ENCODE measurements at places on chromosomes 11 and 22.

GRCh38 chr11:133127741-133128140 lies 404.6 kb downstream of the OPCML start:
- no peak for DNase-seq

DNA sequence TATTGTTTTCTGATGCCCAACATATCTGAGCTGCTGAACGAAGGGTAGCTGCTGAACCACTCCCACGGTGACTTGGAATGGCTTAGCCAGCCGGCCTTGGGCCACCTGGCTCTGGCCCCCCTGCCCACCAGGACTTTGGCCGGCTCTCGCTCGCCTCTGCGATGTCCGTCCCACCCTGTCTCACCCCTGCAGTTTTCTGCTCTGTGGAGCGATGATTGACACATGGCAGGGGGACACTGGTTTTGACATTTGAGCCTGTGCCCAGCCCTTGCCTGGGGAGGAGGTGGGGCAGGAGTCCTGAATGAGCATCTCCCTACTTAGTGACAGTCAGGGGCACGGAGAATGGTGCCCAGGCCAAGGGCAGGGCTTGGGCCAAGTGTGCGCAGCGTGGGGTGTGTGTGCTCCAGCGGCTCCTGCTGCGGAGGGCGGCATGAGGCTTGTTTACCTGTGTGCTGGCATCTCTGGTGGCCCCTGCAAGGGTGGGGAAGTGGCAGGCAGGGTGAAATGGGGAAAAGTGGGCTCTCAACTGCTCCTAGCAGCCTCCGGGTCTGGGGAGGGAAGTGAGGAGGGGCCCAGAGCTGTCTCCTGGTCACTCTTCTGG lies 15.7 kb upstream of the CDKN1C start:
- no peak for DNase-seq

DNA sequence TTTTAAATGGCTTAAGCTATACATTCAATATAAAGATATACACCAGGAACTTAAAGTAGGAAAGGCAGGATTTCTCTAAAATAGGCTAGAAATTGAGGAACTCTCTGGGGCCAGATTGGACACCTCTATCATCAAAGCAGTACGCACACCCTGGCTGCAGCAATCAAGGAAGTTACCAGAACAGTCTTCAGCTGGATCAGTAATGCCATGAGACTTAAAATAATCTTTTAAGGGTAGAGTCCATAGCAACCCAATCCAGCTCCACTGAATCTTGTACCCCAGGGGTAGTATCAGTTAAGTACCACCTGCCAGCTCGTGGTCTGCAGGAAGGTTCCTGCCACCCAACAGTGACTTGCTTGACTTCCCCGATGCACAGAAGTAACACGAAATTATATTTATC lies 3.0 kb downstream of the RDX start:
- DNase-seq: no peak

- DNase-seq: no peak
Observed at GRCh38 chr22:37920126-37920525, 14.0 kb downstream of the MICALL1 start.

DNA sequence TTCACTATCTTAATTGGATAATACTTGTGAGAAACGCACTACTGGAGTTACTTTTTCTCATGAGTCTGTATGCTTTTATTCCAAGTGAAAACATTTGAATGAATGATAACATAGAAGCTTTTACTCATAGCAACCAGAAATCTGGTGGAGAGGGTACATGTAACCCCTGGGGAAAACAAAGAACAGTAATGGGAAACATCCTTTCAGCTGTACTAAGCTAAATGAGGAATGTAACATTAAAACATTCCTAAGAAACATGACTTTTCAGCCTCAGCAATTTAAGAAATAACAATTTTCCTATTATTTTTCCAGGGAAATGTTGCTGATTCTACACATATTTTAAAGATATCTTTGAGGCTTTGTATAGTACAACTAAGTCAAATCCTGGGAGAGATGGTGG lies 97.2 kb upstream of the CEP126 start:
- no peak for DNase-seq

GRCh38 chr11:77176996-77177395 lies 49.0 kb downstream of the MYO7A start:
- no peak for DNase-seq

GRCh38 chr22:21443735-21444421 lies 23.3 kb upstream of the TMEM191C start:
- no peak for DNase-seq

Measured in hypothalamus (tissue), 51 donors.